ENCODE measurements at places on chromosomes 13 and 19.

DNA sequence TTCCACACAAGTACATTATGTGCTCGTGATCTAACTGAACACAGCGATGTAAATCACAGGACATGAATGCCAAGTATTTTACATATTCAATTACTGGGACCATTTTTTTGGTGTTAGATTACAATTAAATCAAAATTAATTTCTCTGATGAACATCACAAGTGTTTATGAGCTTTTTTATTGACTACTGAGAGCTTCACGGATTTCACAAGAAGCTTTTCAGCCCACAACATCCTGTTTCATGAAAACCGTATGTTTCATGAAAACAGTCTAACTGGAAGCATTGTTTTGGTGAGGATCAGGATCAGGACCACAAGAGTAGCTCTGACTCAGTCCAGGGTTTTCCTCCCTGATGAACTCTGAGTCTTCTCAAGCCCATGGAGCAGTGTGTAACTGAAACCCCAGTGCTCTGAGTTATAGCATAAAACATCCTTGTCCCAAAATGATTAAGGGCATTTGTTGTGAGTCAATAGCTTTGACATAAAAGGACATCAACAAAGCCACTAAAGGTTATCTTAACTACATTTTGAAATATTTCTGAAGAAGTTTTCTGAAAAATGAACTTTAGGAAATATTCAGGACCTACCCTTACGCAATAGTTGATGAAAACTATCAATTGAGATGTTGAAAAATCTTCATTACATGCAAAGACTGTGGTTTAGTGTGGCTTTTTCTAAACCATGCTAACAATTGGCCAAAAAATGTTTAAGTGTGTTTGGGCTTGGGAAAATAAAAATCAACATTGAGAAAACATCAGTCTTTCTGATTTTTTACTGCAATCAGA lies 49.3 kb downstream of the UFM1 start:
- peak; percentile 68 for DNase-seq

GRCh38 chr19:37593996-37594303 lies 642 bp downstream of the ZNF571 start:
- no peak for DNase-seq

DNA sequence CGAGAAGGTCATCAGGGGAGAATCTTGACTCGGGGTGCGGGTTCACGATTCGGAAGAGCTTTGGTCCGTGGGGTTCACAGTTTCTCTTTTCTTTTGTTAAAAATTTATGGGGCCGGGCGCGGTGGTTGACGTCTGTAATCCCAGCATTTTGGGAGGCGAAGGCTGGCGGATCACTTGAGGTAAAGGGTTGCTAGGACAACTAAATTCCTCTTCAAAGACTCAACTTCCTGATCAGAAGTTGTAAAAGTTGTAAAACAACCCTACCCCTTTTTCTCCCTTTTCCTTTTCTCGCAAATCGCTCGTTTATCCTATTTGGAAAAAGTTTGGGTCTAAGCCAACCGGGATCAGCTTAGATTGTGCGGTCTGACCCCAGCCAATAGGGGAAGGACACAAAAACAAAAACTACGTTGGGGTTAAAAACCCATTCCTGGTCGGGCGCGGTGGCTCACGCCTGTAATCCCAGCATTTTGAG lies 673 bp downstream of the ZNF486 start:
- DNase-seq, result peak; percentile 51

DNA sequence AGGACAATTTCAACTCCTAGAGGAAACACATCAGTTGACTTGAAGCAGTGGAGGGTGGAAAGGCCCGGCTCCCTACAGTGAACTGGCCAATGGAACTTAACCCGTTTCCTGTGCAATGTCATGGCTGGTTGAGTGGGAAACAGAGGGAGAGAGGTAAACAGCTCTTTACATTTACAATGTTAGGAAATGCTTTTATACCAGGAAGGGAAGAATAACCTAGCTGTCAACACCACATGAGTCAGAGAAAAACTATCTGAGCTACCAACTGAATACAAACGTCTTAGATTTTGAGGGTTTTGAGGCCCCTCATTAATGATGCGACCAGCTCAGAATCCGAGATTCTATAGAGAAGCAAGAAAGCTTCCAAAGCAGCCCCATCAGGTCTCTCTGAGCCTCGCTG lies 36.7 kb downstream of the CARD8 start:
- no peak for DNase-seq

GRCh38 chr13:102131246-102131645 lies 270.6 kb downstream of the FGF14 start:
- DNase-seq, result no peak

DNA sequence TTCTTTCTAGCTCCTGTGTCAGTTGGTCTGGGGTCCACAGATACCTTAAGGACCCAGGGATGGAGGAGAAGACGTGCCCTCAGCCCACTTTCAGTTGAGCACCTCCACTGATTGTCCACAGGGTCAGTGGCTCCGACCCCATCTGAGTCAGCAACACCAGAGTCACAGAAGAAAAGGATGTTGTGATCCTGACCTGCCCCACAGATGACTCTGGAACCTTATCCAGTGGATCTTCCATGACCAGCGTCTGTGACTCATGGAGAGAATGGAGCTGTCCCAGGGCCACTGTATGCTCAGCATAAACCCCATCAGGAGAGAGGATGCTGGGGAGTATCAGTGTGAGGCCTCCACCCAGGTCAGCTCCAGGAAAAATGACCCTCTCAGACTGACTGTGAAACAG lies 22.0 kb downstream of the CEACAM4 start:
- DNase-seq, result no peak

DNA sequence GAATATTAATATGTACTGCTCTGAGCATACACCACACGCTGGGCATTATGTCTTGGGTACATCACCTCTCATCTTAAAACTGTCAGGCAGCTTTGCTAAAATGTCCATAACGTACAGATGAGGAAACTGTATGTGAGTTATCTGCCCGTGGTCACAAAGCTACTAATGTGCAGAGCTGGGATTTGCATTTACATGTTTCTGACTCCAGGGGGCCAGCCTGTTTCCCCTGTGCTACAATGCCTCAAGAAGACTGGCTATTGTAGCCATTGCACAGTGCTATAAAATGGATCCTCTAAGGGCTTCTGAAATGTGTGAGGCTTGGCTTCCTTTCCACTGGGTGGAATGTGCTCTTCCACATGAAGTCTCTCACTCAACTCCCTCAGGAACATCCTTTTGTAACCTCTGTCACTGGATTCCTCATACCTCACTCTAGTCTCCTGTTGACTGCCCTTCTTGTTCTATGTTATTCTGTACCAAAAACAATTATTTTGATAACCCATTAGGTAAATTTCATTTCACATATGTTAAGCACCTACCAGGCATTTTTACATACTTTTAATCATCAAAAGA lies 95.6 kb upstream of the HTR2A start:
- no peak for DNase-seq

DNA sequence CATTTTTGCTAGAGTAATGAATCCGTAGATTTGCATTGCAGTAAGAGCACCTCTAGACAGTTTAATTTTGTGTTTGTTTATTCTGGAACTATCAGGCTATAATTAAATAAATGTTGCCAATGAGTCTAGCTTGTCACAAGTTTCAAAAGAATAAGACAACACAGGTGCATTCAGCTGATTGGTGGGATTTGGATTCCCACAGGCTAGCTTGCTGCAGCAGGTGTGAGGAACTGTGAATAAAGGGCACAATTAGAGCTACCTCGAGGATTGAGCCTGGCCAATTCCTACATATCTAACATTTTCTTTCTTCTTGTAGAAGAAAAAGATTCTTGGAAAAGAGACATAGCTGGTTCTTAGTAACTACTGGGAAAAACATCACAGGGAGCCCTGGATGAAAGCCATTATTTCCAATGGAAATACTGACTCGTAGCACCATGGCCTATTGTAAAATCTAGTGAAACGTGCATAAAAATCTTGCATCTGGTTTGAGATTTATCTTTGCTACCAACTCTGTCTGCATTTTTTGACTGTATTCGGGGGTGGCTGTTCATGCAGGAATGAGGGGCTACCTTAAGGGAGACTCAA lies 360.9 kb downstream of the FGF9 start:
- no peak for DNase-seq

DNA sequence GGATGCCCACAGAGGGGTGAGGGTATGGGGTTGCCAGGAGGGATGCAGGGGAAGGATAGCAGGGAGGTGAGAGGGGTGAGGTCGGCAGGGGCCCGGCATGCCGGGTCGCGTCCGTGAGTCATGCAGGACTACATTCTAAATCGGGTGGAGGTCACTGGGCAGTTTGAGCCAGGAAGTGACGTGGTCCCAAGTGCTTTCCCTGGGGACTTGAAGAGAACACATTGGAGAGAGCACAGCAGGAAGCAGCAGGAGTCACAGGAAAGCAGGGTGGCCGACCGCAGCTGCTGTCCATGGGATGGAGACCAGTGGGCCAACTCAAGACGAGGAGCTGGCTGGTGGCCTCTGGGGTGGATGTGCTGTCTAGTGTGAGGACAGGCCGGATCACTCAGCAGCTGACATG lies 92.0 kb upstream of the WASF3 start:
- no peak for DNase-seq

GRCh38 chr19:1438933-1439354 lies 748 bp downstream of the RPS15 start:
- no peak for DNase-seq
